MCF 10A (cell line): ENCODE measurements at places on chromosomes 3 and 15. TPM values are rescaled to one million over a fixed set of nuclear protein-coding genes. Genes with fewer than 3 reads are reported as not detected.

GRCh38 chr3:58627570-58627885, 39.0 kb downstream of the FAM3D start:
- no peak for DNase-seq

- DNase-seq = peak; percentile 84
Measured at GRCh38 chr3:45226206-45226915, at the start of gene TMEM158. Gene TMEM158, minus strand, starts transcription at chr3:45226287. Its CDS starts 260 bp downstream, at chr3:45226027.

GRCh38 chr15:87200149-87200548, 1056.4 kb downstream of the NTRK3 start:
- DNase-seq = no peak

GRCh38 chr3:194129581-194130133, 6.3 kb upstream of the HES1 start:
- peak; percentile 26 for DNase-seq

ANKRD63 gene
- not detected in 2 replicates for total RNA-seq

MTHFS gene
- 28.5 and 34.5 TPM in 2 replicates for total RNA-seq

RTP1 gene
- total RNA-seq = not detected in 2 replicates

GRCh38 chr3:138938877-138939560, 7.9 kb downstream of the FOXL2 start:
- DNase-seq = no peak

- DNase-seq = peak; percentile 97
Measured at GRCh38 chr15:67150023-67150860, 84.8 kb downstream of the SMAD3 start.

DNA sequence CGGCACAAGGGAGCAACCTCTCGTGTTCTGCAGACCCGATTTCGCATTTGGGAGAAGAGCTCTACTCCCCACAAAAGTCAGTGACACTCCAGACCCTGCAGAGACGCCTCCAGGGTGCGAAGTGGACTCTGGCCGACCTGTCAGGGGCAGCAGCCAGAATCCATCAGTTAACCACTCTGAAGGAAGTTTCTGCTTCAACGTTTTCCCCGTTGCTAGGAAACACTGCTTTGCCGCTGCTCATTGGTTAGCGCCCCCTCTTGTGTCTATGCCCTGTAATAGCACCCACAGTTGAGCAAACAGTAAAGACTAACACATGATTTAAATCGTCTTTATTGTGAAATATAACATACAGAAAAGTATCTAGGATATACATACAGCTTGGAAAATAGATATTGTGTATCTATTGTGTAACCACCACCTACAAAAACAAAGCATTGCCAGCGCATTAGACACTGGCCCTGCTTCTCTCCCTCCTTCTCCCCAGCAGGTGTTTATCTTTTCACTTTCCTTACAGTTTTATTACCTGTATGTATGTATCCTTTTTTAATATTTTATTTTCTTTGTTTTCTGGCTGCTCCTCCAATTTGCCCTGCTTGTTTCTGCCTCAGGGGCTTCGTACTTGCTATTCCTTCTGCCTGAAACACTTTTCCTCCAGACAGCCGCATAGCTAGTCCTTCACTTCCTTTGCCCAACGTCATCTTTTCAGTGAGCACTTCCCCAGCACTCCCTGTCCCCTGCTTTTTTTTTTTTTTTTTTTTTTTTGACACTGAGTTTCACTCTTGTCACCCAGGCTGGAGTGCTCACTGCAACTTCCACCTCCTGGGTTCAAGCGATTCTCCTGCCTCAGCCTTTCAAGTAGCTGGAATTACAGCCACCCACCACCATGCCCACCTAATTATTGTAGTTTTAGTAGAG, 38.8 kb downstream of the TMEM40 start:
- peak; percentile 84 for DNase-seq
